ENCODE measurements at places on chromosomes 6 and 20. TPM values are rescaled to one million over a fixed set of nuclear protein-coding genes. Genes with fewer than 3 reads are reported as not detected.
A peak's percentile ranks its signal among the peaks of the same experiment; 100 is the strongest.

DNA sequence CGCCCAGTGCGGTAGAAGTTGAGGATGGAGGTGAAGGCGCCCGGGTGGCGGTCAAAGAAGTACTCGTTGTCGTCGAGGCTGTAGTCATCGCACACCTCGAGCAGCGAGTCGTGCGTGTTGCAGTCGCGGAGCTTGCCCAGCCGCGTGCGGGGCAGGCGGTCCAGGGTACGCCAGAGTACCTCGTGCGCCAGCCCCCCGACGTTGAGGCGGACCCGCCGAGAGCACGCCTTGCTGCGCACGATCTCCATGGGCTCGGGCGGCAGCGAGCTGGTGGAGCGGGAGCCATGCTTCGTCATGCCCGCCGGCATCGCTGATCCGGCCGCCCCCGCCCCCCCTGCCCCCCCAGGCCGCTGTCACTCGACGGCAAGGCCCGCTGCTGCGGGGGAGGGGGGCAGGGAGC, 295 bp downstream of the KCNB1 start:
- H3K36me3 ChIP-seq = no peaks in the 10 kb centered on the region
- peaks cover 9% of the 10 kb centered on the region for H3K4me1 ChIP-seq
- DNase-seq = no peak
- no peak overlapping the region for H3K4me3 ChIP-seq
- H3K27ac ChIP-seq = no peak overlapping the region

DNA sequence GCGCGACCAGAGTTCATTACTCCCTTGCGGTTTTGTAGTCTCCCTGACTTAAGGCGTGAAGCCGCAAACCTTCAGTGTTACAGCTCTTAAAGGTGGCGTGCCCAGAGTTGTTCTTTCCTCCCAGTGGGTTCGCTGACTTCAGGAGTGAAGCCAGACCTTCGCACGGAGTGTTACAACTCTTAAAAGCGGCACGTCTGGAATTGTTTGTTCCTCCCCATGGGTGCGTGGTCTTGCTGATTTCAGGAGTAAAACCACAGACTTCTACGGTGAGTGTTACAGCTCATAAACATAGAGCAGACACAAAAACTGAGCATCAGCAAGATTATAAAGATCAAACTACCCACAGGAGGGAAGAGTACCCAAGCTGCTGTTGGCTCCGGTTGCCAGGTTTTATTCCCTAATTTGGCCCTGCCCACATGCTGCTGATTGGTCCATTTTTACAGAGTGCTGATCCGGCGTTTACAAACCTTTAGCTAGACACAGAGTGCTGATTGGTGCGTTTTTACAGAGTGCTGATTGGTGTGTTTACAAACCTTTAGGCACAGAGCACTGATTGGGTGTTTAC, 10.4 kb downstream of the TMEM14C start:
- no peak overlapping the region for H3K4me3 ChIP-seq
- H3K36me3 ChIP-seq = no peaks in the 10 kb centered on the region
- peak; percentile 22 for DNase-seq
- H3K27me3 ChIP-seq = no peaks in the 10 kb centered on the region

Gene PPP1R14C
- 1.4 TPM for total RNA-seq

Gene CCN2
- not detected for total RNA-seq

DNA sequence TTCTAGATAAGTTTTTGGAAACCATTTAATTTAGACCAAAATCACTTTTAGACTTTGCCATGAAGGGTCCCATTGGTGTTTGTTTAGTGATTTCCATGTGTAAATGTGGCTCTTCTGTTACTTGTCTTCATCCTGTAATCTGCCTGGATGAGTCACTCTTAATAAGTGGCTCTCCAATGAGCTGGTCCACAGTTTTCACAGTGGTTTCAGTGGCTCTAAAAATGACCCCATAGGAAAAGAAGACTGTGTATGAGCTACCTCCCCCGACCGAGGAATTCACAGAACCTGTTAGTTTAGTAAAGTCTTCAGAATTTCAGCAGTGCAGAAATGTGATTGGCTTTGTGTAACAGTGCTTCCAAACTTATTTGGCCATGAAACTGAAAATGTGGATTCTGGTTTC, 492.0 kb upstream of the MARCKS start:
- no peak for DNase-seq
- H3K4me3 ChIP-seq = no peak overlapping the region
- H3K4me1 ChIP-seq = no peaks in the 10 kb centered on the region
- no peaks in the 10 kb centered on the region for H3K36me3 ChIP-seq
- H3K27ac ChIP-seq = no peak overlapping the region

GRCh38 chr6:139701695-139702094, 327.2 kb upstream of the CITED2 start:
- H3K27me3 ChIP-seq = no peaks in the 10 kb centered on the region
- H3K27ac ChIP-seq = no peak overlapping the region
- DNase-seq = no peak
- no peak overlapping the region for H3K4me3 ChIP-seq
- no peaks in the 10 kb centered on the region for H3K36me3 ChIP-seq
- H3K4me1 ChIP-seq = no peaks in the 10 kb centered on the region

Gene PLAGL1
- total RNA-seq = 18.8 TPM

Gene PDE7B
- 0.04 TPM for total RNA-seq

- peak overlapping the region; percentile 53 for H3K27ac ChIP-seq
- no peak for DNase-seq
- H3K4me1 ChIP-seq = no peaks in the 10 kb centered on the region
- no peak overlapping the region for H3K4me3 ChIP-seq
These were observed 357.7 kb downstream of the CD83 start for GRCh38 chr6:14475306-14475705.

Gene THBD
- total RNA-seq = 0.13 TPM

DNA sequence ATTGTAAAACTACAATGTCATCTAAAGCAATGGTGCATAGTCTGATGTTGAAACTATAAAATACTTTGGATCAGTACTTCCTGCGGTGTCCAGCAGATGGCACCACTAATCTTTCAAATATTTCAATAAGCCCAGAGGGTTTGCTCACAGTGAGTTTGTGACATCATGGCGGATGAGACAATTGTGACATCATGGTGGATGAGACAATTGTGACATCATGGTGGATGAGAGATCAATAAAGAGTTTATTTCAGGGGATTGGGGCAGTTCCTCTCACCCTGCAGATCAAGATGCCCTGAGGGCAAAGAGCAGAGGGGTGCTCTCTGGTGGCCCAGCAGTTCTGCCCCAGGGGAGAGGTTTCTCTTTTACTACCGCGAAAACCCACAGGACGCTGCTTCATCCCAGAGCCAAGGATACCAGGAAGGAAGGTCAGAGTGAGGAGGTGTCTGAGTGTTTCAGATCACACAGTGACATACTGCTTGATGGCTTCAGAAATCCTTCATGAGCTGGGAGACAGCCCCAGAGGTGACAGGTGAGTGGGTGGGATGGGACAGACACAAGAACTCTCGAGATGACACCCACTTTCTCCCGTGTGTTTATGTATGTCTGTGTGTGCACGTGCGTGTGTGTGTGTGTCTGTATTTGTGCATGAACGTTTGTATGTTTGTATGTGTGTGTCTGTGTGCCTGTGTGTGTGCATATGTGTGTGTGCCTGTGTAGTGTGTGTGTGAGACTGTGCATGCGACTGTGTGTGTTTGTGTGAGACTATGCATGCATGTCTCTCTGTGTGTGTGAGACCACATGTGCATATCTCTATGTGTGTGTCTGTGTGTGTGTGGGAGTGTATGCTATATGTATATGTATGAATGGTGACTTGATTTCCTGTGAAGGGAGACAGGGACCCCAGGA, 7.3 kb upstream of the ULBP2 start:
- peak; percentile 64 for DNase-seq
- H3K27me3 ChIP-seq = peaks cover 71% of the 10 kb centered on the region
- no peak overlapping the region for H3K4me3 ChIP-seq
- no peak overlapping the region for H3K27ac ChIP-seq
- peaks cover 20% of the 10 kb centered on the region for H3K4me1 ChIP-seq

- no peaks in the 10 kb centered on the region for H3K36me3 ChIP-seq
- H3K4me3 ChIP-seq = no peak overlapping the region
- DNase-seq = no peak
- no peak overlapping the region for H3K27ac ChIP-seq
- no peaks in the 10 kb centered on the region for H3K27me3 ChIP-seq
- H3K4me1 ChIP-seq = no peaks in the 10 kb centered on the region
These were observed 326.1 kb downstream of the PRL start for GRCh38 chr6:21970569-21971300.

Gene HNF4A
- total RNA-seq = not detected

Gene NMBR
- total RNA-seq = not detected

DNA sequence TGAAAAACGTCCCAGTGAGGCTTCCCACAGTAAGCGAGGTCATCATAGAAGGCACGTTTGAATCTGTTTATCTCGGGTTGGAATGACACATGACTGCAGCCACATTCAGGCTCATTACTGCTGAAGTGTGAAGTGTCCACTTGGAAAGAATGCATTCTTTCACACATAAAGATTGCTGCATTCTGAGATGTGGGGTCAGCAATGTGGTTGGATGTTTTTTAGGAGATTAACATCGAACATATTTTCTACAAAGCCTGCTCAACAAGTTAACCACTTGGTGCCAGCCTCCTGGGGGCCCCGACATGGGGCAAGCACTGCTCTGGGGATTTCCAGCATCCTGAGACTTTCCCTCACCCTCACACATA, 79.9 kb downstream of the BMP6 start:
- no peak for DNase-seq
- no peak overlapping the region for H3K4me3 ChIP-seq
- no peak overlapping the region for H3K27ac ChIP-seq
- H3K4me1 ChIP-seq = no peaks in the 10 kb centered on the region

DNA sequence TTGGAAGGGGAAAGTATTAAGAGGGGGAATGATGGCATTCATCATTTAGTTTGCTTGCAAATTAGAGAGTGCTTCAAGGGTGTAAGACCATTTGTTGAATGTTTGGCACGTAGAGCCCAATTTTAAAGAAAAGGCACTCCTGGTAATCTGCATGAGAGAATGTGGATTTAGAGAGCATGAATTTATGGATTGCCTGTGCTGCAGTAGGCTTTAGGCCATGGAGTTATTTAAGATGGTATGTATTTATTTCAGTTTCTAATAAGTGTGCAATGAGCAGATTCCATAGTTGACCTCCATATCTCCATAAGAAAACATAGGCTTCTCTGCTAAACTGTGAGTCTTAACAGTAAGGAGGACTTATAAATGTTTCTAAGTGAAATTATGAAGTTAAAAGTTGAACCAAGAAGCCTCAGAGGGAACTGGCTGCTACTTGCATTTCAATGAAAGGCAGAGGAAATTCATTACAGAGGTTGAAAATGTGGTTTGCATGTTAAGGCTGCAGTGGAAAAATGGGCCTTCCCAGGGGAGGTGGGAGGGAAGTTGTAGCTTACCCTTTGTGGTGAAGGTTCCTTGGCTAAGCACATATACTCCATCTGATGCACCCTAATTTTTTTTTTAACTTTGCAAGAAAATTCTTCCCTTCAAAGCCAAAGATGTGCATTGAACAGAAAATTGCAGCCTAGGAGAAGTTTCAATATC, 134.2 kb downstream of the CARMIL1 start:
- H3K27me3 ChIP-seq = no peaks in the 10 kb centered on the region
- H3K4me1 ChIP-seq = peaks cover 23% of the 10 kb centered on the region
- no peaks in the 10 kb centered on the region for H3K36me3 ChIP-seq
- DNase-seq = no peak
- no peak overlapping the region for H3K4me3 ChIP-seq

- no peaks in the 10 kb centered on the region for H3K36me3 ChIP-seq
- H3K27me3 ChIP-seq = peaks cover 16% of the 10 kb centered on the region
- no peak overlapping the region for H3K4me3 ChIP-seq
- DNase-seq = no peak
- H3K4me1 ChIP-seq = no peaks in the 10 kb centered on the region
These were observed 802 bp upstream of the FERMT1 start for GRCh38 chr20:6123649-6124014.

- H3K4me1 ChIP-seq = no peaks in the 10 kb centered on the region
- no peak overlapping the region for H3K27ac ChIP-seq
- no peak overlapping the region for H3K4me3 ChIP-seq
- no peak for DNase-seq
These were observed 15.1 kb downstream of the RNF217 start for GRCh38 chr6:124977067-124977908.

DNA sequence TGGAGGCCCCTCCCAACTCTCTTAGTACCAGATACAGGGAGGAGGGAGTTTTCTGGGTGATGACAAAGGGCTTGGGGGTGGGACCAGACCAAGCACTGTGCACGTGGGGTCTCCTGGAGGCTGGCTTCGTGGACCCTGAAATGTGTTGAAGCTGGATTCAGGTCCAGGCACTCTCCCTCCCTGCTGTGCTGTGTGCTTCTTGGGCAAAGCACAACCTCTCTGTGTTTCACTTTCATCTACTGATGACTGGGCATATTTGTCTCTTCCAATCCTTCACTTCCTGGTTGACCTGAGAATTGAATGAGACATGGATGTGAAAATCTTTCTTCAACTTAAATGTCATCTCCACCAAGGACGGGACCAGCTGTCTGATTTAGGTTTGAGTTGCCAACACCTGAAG, 14.5 kb upstream of the MLN start:
- no peak overlapping the region for H3K27ac ChIP-seq
- no peak overlapping the region for H3K4me3 ChIP-seq

GRCh38 chr6:2748183-2748582, 2.5 kb downstream of the MYLK4 start:
- no peak overlapping the region for H3K4me3 ChIP-seq
- H3K27ac ChIP-seq = no peak overlapping the region
- no peak for DNase-seq
- no peaks in the 10 kb centered on the region for H3K4me1 ChIP-seq
- H3K36me3 ChIP-seq = no peaks in the 10 kb centered on the region

- H3K4me3 ChIP-seq = peak within 1 kb of the TSS; percentile 92
- H3K27ac ChIP-seq = peak within 1 kb of the TSS; percentile 94
- peak; percentile 100 for DNase-seq
These were observed at the start of gene ABCF1 for GRCh38 chr6:30571075-30571761. Gene ABCF1 (plus strand): TSS chr6:30571442. CDS start chr6:30571488, 46 bp downstream.

- no peak for DNase-seq
- H3K4me1 ChIP-seq = peaks cover 9% of the 10 kb centered on the region
- H3K27me3 ChIP-seq = no peaks in the 10 kb centered on the region
- no peaks in the 10 kb centered on the region for H3K36me3 ChIP-seq
- H3K4me3 ChIP-seq = no peak overlapping the region
These were observed 50.5 kb upstream of the TRIM26 start for GRCh38 chr6:30263734-30264133.

DNA sequence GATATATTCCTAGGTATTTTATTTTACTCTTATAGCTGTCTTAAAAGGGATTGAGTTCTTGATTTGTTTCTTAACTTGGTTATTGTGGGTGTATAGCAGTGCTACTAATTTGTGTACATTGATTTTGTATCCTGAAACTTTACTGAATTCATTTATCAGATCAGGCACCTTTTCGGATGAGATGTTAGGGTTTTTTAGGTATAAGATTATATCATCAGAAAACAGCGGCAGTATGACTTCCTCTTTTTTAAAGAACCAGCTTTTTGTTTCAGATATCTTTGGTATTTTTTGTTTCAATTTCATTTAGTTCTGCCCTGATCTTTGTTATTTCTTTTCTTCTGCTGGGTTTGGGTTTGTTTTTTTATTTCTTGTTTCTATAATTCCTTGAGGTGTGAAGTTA, 382.4 kb upstream of the ADGRB3 start:
- no peak for DNase-seq
- no peaks in the 10 kb centered on the region for H3K27me3 ChIP-seq
- no peaks in the 10 kb centered on the region for H3K36me3 ChIP-seq
- no peak overlapping the region for H3K27ac ChIP-seq
- H3K4me1 ChIP-seq = no peaks in the 10 kb centered on the region
